Posterior cingulate gyrus (tissue), 11 donors: ENCODE measurements at places on chromosomes 6 and 20.

- DNase-seq = no peak
These were observed 222.4 kb downstream of the TSHZ2 start for GRCh38 chr20:53194306-53195290.

GRCh38 chr6:72365773-72366172 is 256.1 kb upstream of the KCNQ5 start:
- no peak for DNase-seq

DNA sequence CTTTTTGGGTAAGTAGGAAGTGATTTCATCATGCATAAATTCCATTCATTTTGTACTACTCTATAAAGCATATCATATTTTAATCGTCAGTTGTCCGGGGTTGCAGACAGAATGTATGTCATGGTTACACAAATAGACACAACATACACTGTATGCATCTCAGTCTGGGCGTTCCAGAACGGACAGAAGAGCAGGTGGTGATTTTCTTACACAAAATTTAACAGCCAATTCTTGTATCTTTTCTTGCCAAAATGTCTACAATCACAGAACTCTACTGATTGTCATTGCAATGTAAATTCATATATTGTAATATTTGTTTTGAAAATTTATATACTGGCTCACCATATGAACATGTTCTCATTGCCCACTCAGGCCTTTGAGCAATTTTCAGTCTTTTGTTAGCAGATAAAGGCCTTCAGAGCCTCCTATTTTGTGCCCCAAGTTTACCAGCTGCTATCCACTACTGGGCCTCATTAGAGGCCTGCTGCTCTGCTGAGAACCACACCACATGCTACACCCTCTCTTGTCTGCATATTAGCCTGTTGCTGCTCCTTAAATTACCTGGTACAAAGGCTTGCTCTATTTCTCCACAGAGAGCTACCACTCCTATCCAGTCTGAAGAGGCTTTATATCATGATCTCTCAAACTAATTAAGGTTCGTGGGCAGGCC is 61.5 kb downstream of the PRDM13 start:
- no peak for DNase-seq

DNA sequence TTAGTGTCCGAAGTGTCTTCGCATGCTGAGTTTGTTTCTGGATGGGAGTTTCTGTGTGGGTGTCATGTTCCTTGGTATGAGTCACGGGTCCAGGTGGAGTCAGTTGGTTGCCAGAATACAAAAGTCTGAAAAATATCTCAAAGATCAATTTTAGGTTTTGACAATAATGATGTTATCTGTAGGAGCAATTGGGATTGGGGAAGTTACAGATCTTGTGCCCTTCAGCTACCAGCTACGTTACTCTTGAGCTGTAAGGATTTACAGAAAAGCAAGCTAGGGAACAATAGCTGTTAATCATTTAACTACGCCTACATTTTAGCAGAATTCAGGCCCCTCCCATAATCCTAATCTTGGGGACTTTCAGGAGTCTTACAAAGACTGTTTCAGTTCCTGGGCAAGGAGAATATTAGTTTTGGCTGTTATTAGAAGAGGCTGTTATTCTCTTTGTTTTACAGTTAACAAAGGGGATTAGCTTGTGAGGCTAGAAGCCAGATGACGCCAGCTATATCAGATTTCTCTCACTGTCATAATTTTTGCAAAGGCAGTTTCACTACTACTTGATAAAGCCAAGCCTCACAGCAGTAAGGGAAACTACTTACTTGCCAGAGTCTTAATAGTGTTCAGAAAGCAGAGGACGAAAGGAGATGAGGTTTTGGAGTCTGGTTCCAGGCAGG is 15.4 kb upstream of the SLC22A16 start:
- DNase-seq = no peak

GRCh38 chr6:8195040-8195713 is 92.8 kb upstream of the EEF1E1 start:
- DNase-seq = no peak

DNA sequence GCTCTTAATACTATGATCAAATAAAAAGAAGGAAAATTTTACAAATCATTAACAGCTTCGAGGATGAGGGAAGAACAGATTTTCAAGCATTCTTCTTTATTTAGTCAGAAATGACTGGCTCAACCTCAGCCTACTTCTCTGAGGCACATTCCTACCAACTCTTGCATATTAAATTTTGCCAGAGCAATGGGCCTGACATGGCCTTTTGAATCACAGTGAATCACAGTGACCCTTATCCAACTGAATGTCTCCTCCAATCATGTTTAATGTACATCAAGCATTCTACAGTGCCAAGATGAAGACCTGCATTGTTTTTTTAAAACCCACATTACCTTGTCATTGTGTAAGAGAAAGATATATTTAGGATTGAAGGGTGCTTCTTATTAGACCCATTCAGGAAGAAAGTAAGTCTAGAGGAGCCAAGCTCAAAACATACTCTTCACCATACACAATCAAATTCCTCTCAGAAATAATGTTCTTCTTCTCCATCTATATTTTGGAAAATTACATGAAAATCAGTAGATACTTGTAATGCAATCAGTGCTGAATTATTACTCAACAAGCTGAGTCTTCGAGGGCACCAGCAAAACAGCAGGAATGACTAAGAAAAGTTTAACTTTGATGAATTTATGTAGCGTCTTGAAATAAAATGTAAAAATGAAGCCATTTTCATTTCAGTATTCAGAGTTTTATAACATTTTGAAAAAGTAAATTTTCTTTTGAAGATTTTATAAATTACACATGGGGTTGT is 44.1 kb upstream of the MOXD1 start:
- no peak for DNase-seq

- DNase-seq = no peak
These were observed 420.9 kb downstream of the CDKAL1 start for GRCh38 chr6:20955131-20955530.

- no peak for DNase-seq
These were observed 37.7 kb upstream of the FOXP4 start for GRCh38 chr6:41508479-41508878.

- no peak for DNase-seq
These were observed 134.9 kb upstream of the LRFN2 start for GRCh38 chr6:40722091-40722490.

- DNase-seq = no peak
These were observed 219.9 kb downstream of the HDGFL1 start for GRCh38 chr6:22789315-22789714.

DNA sequence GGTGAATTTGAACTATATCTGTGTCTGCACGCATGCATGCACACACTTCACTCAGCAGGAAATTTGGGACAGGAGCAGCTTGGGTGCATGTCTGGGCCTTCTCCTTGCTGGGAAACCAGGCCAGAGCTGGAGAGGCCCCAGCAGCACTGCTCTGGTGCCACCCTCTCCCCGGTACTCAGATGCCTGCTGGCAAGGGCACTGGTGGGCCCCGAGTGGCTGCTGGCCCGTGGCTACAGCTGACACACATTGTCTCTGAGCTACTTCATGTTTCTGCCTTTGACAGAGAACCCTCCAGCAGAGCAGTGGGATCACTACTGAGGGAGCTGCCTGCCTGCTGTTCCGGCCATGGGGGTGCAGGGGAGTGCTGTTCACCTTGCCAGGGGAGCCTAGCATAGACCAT is 37.5 kb downstream of the DLGAP4 start:
- no peak for DNase-seq

DNA sequence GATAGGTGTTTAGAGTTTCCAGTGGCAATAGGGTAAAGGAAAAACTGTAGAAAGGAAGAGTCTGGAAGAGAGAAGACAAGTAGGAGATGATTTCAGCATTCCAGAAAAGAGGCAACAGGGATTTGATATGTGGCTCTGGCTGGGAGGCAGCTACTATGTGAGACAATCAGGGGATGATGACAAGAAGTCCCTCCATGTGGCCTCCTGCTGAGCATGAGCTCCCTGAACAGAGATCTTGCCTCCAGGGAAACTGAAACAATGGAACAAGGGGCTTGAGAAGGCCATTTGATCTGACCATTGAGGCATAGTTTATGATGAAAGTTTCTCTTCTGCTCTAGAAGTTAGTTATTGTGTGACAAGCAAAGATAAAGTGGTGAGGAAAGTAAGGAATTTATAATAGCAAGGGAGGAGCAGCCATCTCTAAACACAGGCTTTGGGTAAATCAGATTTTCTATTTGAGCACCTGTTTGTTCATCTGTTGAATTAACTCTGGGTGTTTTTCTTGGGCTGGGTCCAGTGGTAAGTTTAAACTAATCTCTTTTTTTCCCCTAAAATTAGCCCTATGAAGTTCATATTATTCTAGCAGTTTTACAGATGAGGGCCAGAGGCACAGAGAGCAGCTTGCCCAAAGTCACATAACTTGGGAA is 3.0 kb upstream of the GPX5 start:
- no peak for DNase-seq

- DNase-seq = no peak
These were observed 138.8 kb upstream of the HMGN3 start for GRCh38 chr6:79373246-79373645.

DNA sequence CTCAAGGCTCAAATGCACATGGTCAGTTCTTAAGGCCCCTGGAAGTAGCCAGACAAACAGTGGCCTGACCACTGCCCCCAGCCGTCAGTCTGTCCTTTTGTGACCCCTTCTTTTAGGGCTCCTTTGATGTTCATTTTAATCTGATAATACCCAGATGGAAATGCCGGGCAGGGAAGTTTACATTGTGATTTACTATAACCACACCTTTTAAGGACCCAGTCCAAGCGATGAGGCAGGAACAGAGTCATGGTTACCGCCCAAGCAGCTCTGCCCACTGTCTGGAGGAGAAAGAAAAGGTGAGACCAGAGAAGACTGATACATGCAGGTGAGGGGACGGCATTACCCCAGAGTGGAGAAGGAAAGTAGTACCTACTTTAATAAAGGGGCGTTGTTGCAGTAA is 110.6 kb downstream of the PLEKHG1 start:
- no peak for DNase-seq

DNA sequence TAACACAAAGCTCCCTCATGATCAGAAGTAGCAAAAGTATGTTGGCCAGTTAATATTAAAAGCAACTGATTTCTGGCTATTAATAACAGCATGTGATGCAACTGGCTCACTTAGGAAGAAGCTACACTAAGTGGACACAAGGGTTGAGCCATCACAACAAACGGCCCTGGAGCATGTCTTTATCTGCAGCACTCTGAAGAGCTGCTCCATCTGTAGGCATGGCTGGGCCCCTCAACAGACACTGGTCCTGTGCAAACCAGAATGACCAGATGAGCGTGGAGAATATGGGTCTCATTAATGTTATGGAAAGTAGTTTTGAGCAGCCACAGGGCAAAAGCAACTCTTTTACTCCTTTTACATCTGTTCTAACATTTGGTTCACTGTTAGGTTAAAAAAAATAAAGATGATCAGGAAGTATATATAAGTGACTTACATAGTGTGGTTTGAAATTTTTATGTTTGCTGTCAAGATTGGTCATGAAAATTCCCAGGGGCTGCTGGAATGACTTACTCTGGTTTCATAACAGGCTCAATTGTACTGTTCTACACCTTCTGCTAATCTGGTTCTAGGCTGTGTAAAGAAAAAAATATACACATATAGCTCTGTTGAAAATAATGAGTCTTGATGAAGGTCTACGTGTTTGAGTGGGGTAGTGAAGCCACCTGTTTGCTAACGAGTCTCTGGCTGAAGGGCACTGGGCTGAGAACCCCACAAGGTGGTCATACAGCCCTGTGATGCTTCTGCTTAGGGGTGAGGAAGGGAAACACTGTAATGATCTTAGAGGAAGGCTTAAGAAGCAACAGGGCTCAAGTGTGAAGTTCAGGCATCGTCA is 58.1 kb downstream of the INSM1 start:
- no peak for DNase-seq

- DNase-seq = no peak
These were observed 255.8 kb upstream of the RAB32 start for GRCh38 chr6:146287691-146288369.

DNA sequence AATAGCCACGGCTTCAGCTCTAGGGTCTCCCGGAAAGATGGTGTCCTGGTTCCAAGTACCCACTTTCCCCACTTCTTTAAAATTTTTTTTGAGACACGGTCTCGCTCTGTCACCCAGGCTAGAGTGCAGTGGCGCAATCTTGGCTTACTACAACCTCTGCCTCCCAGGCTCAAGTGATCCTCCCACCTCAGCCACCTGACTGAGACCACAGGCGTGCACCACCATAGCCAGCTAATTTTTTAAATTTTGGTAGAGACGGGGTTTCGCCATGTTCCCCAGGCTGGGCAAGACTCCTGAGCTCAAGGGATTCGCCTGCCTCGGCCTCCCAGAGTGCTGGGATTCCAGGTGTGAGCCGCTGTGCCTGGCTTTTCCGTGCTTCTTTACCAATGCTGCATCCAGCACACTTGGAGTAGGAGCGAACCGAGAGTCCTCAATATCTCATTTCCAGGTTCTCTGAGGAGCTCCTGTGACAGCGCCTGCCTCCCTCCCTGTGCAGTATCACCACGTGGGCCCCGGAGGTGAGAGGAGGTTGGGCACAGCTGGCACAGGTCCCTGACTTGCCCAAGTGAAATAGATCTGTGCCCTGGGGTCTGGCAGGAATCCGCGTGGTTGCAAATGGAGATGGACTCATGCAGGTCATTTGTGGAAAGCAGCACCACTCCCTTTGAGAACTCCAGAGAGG is 37.3 kb downstream of the EZR start:
- DNase-seq = no peak

- DNase-seq = peak; percentile 77
These were observed 2.4 kb upstream of the MCM3 start for GRCh38 chr6:52286798-52287432.

GRCh38 chr6:166104107-166104506 is 63.5 kb downstream of the TBXT start:
- no peak for DNase-seq

- DNase-seq = no peak
These were observed 216.7 kb downstream of the SYNDIG1 start for GRCh38 chr20:24686156-24686555.

- no peak for DNase-seq
These were observed 1.5 kb downstream of the DEK start for GRCh38 chr6:18262702-18263417.

GRCh38 chr20:6870559-6870958 is 103.1 kb downstream of the BMP2 start:
- no peak for DNase-seq

DNA sequence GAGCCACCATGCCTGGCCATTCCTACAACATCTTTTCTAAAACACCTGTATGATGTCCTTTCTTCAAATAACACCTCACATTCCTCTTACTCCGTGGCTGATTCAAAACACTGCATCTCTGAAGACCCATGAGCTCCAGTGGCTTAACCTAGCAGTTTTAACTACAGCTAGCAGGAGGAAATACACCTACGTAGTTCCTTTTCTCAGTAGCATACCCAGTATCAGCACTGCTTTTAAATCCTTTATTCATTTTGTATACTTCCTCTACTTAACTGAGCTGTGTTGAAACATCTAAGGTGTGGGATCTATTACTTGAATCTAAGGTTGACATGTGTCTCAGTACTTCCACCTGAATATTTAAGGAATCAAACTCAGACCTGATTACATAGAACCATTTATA is 113.6 kb upstream of the CCDC28A start:
- DNase-seq = no peak
